ENCODE measurements at places on chromosomes 11 and 22.

- DNase-seq = no peak
Measured at GRCh38 chr22:29626497-29627195, 23.2 kb downstream of the NF2 start.

DNA sequence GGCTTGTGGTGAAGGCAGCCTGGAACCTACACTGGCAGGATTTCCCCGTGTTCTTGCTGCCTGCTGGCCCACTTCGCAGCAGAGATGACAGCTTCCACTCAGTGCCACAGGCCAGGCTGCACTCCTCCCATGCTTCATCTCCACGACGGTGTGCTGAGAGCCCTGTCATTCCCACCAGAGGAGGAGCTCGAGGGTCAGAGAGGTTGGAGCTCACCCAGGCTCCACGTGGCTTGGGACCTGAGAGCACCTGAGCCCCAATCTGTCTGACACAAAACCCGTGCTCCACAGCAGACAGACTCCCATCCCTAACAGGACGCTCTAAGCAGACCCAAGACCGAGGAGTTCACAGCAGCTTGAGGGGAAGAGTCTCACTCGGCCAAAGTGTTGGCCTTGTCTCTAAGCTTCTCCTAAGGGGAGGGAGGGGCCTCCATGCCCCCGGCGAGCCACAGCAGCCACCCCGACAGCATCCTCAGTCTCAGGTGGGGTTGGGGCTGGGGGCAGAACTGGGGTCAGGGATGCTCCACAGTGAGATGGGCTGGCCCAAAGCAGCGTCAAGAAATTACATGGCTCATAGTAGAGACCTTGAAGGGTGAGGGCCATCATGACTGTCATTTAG is 10.7 kb downstream of the LRFN4 start:
- no peak for DNase-seq

DNA sequence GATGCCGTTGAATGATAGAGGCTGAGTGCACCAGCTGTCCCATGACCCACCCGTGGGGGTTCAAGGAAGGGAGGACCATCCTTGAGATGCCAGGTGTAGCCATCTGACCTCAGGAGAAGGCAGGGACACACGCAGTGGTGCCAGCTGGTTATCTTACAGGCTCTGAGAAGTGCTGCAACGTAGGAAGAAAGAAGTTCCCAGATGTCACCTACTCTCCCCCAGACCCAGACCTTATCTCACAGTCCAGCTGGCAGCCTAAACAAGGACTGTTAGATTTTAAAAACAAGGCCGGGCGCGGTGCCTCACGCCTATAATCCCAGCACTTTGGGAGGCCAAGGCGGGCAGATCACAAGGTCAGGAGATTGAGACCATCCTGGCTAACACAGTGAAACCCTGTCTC is 1307.6 kb downstream of the TBC1D22A start:
- no peak for DNase-seq

DNA sequence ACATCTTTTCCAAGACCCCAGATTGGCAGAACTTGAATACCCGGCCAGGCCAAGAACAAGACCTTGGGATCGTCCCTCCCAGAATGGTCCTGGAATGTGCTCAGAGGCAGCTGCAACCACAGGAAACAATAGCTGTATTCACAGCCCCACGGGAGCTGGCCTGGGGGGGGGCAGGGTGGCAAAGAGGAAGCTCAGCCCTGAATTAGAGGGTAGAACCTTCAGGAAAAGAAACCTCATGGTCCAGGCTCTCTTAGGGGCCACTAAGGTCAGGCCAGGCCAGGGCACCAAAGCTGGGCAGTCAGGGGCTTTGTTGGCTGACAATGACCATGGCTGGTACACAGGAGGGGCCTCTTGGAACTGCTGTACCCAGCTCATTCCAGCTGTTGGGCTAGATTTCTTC is 17.3 kb downstream of the RPL27A start:
- no peak for DNase-seq

GRCh38 chr22:43127166-43127908 is 15.9 kb downstream of the MCAT start:
- DNase-seq = no peak

- DNase-seq = no peak
Measured at GRCh38 chr11:19886498-19886897, 173.9 kb downstream of the NAV2 start.

GRCh38 chr11:76661834-76662434 is 8.6 kb downstream of the LRRC32 start:
- no peak for DNase-seq

GRCh38 chr11:1807264-1807995 is 27.4 kb upstream of the SYT8 start:
- no peak for DNase-seq

GRCh38 chr22:38219632-38220031 is 17.8 kb downstream of the MAFF start:
- no peak for DNase-seq

- no peak for DNase-seq
Measured at GRCh38 chr11:107301878-107302277, 155.7 kb downstream of the CWF19L2 start.

DNA sequence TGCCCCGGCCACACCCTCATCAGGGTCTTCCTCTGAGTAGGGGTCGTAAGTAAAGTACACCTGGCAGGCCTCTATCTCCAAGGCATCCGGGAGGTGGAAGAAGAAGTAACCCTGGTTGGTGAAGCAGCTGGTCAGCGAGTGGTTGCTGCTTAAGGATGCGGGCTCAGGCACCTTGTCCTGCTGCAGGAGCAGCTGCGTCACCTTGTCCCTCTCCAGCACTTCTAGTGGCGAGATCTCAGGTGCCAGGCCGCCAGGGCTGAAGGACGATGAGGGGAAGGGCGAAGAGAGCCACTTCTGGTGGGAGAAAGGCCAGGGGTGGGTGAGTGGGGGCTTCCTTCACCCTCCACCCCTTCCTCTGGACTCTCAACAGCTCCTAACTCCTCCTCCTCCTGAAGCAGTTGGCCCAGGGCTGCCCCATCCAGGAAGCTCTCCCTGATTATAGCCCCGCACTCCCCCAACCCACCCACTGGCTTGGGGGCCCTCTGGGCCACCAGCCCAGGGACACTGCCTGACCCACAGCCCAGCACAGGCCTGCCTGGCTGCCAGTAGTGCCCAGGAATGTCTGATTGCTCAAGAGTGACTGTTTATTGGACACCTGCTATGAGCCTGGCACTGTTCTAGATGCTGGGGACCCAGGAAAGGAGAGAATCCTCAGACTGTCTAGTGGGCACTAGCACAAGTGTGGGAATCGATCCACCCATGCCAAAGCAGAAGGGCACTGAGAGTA is 19.2 kb upstream of the TMPRSS6 start:
- no peak for DNase-seq

GRCh38 chr22:49910229-49911155 is 7.7 kb downstream of the ALG12 start:
- no peak for DNase-seq

DNA sequence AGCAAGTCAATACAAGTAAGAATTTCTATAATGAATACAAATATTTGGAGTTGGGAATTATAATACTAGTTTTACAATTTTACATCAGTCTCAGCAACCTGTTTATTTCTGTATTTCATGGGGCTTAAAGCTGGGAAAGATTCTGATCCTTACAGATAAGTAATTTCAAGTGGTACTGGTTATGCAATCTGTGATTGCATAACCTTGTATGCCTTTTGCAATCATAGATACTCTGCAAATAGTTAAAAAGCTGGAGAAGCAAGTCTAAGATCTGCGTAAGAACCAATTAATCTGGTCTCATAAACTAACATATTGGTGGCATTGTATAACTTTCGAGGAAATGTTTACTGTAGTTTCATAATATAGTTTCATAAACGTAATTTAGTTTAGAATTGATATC is 198.3 kb upstream of the PGR start:
- DNase-seq = no peak

GRCh38 chr22:30453731-30454510 is 17.9 kb downstream of the SEC14L3 start:
- DNase-seq = no peak

DNA sequence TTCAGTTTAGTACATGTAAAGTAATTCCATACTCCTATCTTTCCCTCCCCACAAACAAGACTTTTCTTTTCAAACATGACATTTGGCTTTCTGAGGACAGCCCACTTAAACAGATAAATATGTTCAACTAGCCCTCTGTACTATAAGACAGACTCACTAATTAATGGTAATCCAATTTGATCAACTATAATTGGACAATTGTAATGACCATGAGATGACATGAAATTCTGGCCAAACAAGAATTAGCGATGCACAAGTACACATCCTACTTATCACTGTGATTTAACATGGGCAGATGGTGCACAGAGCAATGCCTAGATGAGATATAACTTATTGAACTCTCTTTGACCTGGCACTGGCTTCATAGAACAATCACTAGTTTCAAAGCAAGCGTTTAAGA is 1033.7 kb upstream of the CCDC90B start:
- no peak for DNase-seq

GRCh38 chr11:55661901-55662300 is at the start of gene OR4C6:
Gene OR4C6, plus strand, starts transcription at chr11:55662201. Its CDS starts 2,966 bp downstream, at chr11:55665167.
- no peak for DNase-seq

DNA sequence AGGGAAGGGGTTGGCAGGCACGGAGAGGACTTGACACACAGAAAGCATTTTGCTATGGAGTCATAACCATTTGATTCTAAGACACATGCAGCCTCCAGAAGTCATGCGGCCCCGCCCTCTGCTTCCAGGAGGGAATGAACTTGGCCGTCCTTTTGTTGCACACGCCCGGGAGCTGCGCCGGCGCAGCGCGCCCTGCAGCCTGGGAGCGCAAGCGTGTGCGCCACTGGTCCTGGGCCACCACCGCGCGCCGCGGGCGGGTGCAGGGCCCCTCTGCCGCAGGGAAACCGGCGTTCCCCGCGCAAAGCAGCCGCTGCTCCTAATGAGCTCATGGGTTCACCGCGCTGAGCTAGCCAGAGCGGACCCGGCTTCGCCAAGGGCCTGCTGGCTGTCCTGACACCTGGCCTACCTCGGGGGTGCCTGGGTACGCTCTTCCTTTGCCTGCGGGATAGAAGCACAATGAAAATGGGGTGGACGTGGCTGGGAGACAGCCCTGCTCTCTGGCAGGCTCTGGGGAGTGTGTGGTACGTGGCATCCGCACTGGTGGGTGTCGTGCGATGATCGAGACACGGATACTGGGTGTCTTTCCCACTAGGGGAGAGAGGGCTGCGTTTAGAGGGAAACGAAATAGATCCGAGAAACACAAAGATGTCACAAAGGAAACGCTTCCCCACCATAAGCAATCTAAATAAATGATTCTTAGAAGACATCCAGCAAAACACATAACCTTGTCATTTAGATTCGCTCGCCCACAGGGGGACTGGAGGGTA is 669 bp downstream of the MICAL3 start:
- DNase-seq = no peak

- DNase-seq = no peak
Measured at GRCh38 chr11:119471329-119471728, 48.4 kb upstream of the THY1 start.

- DNase-seq = no peak
Measured at GRCh38 chr11:1051356-1052132, 15.0 kb upstream of the MUC6 start.

DNA sequence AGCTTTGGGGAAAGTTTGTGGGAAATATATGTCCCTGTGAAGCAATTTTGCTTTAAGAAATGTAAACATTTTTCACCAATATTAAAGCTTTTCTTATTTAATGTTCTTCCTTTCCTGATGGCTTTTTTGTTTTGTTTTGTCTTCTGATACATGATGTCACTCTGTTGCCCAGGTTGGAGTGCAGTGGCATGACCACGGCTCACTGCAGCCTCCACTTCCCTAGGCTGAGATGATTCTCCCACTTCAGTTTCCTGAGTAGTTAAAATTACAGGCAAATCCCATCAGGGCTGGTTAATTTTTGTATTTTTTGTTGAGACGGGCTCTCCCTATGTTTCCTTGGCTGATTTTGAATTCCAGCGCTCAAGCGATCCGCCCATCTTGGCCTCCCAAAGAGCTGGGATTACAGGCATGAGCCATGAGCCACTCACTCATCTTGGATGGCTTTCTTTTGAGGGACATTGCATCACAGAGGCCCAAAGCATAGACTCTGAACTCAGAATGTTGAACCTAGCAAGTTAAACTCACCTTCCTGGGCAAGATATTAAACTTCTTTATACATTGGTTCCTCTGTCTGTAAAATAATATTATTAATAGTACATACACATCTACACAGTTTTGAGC is 651 bp upstream of the CARD16 start:
- DNase-seq = no peak

- DNase-seq = no peak
Measured at GRCh38 chr11:1743585-1744136, 6.7 kb downstream of the IFITM10 start.

DNA sequence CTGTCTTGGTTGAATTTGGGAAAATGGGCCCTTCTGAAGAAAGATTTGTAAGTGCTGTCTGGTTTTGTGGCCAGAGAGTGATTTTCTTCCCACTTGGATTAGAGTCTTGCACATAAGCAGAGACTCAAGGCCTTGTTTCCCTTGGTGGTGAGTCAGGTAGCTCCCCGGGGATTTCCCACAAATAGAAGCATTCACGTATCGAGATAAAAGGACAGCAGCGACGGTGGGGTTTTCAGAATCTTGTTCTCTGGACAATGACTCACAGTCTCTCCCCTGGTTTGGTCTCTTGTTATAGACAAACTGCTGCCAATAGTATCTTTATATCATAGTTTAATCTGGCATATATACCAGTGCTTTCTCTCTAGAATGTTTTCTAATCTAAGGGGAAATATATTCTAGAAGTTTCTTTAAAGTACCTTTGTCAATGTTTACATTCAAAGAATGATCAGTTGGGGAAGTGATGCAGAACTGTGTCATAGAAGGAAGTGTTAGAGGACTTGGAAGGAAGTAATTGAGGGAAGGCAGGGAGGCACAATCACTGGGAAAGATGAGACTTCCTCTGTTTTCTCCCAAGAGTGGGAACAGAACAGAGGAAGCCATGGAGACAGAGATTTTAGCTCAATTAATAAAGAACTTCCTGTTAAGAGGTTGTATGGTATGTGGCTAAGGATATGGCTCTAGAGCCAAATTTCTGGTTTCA is 18.1 kb downstream of the POLA2 start:
- DNase-seq = peak; percentile 32

DNA sequence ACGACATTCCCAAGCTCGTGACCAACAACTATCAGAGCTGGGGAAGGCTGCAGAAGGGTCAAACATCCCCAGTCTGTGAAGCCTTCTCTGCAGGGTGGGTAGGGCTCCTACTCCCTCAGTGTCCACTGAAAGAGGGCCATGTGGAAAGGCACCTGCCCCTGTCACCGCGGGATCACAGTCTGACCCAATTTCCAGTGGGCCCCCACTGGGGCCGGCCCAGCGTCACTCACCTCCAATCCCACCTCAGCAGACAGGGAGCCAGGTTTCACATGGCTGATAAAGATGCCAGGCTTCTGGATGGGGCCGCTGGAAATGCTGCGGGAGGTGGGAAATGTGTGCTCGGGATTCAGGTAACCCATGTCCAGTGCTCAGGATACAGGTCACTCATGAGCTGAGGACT is 20.0 kb downstream of the USH1C start:
- no peak for DNase-seq
